SJCRH30 (cell line): ENCODE measurements at places on chromosomes 7 and 10. TPM values are rescaled to one million over a fixed set of nuclear protein-coding genes. Genes with fewer than 3 reads are reported as not detected.
A peak's percentile ranks its signal among the peaks of the same experiment; 100 is the strongest.

- no peak for DNase-seq
These were observed 120.0 kb downstream of the SGMS1 start for GRCh38 chr10:50503661-50504320.

DNA sequence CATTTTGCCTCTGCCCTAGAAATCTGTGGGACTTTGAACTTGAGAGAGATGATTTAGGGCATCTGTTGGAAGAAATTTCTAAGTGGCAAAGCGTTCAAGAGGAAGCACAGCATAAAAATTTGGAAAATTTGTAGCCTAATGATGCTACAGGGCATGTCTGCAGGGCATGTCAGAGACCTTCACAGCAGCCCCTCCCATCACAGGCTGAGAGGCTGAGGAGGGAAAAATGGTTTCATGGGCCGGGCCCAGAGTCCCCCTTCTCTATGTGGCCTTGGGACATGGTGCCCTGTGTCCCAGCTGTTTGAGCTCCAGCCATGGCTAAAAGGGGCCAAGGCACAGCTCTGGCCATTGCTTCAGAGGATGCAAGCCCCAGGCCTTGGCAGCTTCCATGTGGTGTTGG, 203.0 kb downstream of the STK31 start:
- no peak for DNase-seq

GRCh38 chr10:969473-970150, 18.6 kb upstream of the GTPBP4 start:
- no peak for DNase-seq

DNA sequence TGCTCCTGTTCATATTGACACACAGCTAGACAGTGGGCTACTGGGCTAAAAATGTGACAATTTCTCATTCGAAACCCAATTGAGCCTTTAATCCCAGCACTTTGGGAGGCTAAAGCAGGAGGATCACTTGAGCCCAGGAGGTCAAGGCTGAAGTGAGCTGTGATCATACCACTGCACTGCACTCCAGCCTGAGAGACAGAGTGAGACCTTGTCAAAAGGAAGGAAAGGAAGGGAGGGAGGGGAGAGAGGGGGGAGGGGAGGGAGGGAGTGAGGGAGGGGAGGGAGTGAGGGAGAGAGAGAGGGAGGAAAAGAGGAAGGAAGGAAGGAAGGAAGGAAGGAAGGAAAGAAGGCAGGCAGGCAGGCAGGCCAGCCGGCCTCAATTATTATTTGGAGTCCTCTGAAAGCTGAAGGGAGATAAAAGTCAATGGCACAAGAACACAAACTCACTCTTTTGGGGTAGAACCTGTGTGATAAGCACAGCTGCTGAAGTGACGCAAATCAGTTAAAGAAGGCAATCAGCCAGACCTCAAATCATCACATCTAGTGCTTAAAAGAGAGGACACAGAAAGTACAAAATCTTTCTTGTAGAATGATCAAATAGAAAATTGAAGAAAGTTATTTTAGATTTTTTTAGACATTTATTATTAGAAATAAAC, 98.1 kb downstream of the CCDC71L start:
- no peak for DNase-seq

DNA sequence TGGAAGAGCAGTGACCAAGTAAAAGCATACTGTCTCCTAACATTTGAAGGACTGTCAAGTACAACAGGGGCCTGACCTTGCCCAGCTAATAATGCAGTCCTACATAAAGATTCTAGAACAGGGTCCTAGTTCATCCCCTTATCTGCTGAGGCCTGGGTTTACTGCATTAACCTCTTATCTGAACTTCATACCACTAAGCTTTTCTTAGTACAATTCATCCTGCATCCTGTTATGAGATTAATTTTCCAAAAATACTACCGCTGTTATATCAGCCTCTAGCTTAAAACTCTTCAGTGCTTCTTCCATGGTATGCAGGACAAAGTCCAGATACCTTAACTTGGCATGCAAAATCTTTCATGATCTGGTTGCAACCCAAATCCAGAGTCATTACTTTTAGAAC, 72.5 kb downstream of the CHRM2 start:
- no peak for DNase-seq

- DNase-seq = no peak
These were observed 111.1 kb downstream of the ADAM12 start for GRCh38 chr10:126277181-126277580.

DNA sequence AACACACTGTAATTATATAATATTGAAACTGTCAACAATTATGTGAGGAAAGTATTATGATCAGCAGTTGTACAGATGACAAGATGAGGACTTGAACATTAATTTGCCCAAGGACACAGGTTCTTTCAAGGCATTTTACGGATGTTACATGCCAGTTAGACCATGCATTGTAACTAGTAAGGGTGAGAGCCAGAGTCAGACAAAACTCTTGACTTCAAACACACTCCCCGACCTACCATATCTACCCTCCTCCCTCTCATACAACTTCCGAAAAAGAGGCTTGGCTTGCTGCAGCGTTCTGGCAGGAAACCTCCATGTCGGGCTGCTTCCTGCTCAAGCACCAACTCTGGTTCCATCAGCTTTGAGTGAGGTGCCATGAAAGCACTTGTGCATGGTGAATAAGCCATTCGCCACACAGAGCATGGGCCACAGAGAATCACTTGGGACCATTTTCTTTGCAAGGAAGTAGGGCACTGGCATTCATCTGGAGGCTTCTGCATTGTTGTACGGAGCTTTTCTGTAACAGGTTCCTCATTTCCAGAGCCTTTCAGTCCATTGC, 53.2 kb downstream of the FOXI2 start:
- DNase-seq = no peak

- DNase-seq = no peak
These were observed 156.9 kb upstream of the ADCY1 start for GRCh38 chr7:45417268-45417667.

DNA sequence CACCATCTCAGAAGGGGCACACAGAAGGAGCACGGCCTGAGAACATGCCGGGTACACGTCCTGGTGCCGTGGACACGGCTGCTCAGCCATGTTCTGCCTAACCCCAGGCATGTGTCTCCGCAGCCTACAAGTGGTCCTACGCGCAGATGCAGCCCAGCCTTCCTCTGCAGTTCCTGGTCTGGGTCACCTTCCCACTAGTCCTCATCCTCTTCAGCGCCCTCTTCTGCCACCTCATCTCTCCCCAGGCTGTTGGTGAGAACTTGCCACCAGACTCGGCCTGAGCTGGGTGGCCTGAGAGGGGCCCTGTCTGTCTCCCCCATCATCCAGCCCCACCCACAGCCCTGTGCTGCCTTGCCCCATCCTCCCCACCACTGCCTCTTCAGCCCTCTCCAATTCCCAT, 5.3 kb downstream of the CLCN1 start:
- no peak for DNase-seq

DNA sequence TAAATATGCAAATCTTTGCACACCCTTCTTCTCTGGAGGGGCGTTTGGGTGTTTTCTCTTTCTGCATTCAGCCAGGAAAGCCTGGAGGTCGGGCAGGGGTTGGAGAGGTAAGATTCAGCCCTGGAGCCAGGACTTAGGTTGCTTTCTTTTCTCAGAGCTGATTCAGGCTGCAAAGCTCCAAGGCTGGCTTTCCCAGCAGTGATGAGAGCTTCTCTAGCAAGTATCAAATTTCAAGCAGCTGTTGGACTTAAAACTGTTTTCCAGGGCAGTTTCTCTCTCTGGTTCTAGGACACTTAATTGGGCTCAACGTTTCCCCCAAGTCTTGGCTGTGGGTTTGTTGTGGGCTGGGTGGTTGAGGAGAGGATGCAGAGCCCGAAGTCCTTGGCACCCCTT, 608 bp downstream of the AKR1B10 start:
- peak; percentile 86 for DNase-seq

DNA sequence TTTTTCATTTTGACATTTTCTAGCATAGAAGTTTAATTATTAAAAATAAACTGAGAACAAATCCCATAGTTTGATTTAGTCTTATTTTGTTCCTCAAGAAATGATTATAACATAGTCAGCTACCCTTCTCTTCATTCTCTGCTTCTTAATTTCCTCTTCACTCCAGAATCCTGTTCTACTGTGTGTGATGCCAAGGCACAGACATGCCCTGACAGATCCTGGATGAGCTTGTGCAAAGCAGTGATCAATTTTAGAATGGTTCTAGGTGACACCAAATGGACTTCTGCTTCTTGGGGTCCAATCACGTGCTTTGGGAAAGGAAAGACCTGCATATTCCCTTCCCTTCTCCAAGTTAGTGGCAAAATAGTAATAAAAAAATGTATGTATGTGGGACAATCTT, 665.6 kb downstream of the MAGI2 start:
- no peak for DNase-seq

- no peak for DNase-seq
These were observed 16.0 kb upstream of the ZNF33B start for GRCh38 chr10:42654419-42654818.

DNA sequence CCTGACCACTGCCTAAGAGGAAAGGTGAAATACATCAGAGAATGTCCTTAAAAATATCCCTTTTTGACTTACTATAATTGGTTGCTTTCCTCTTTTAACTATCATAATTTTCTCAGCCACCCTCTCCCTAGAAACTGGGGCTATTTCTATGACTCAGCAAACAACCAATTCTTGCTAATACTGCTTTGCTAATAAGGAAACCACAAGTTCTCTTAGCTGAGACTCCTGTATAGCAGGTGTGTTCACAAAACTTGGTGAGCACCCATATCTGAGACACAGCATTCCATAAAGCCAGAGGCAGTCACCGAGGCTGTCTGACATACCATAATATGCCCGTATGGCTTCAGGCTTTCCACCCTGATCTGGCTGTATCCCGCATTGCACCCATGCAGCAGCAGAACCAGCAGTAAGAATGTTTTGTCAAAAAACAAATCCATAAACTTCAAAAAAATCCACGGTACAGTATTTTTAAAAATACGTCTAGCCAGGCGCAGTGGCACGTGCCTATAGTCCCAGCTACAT, 191.7 kb upstream of the C7orf33 start:
- no peak for DNase-seq

DNA sequence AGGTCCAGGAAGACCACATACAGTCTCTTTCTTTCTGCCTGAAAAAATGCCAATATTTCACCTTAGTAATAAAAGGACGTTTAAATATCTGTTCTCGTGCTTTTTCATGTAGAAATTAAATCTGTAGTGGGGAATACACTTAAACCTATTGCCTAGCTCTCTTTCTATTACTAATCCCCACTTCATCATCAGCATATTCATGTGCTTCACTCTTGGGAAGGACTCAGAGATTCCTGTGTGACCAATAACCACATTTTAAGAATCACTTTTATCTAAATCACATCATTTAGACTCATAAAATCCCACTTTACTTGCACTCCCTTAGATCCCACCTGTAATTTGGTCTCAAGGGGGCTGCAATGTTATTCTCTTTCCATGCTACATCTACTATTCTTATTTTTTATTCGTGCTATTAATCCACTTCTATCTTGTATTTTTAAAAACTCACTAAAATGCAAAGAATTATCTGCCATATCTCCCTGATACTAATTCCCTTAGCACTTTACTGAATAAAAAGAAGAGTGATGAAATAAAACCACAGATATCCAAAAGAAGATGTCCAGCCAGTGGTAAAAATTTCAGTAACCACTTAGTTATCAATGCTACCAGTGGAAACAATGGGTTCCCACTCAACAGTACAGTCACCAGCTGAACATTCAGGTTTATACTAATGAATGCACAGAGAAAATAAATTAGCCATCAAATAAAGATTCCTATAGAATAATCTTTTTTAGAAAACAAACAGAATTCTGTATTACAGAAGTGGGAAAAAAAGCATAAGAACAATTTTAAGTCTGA, 102.1 kb downstream of the PPP1R17 start:
- no peak for DNase-seq

DNA sequence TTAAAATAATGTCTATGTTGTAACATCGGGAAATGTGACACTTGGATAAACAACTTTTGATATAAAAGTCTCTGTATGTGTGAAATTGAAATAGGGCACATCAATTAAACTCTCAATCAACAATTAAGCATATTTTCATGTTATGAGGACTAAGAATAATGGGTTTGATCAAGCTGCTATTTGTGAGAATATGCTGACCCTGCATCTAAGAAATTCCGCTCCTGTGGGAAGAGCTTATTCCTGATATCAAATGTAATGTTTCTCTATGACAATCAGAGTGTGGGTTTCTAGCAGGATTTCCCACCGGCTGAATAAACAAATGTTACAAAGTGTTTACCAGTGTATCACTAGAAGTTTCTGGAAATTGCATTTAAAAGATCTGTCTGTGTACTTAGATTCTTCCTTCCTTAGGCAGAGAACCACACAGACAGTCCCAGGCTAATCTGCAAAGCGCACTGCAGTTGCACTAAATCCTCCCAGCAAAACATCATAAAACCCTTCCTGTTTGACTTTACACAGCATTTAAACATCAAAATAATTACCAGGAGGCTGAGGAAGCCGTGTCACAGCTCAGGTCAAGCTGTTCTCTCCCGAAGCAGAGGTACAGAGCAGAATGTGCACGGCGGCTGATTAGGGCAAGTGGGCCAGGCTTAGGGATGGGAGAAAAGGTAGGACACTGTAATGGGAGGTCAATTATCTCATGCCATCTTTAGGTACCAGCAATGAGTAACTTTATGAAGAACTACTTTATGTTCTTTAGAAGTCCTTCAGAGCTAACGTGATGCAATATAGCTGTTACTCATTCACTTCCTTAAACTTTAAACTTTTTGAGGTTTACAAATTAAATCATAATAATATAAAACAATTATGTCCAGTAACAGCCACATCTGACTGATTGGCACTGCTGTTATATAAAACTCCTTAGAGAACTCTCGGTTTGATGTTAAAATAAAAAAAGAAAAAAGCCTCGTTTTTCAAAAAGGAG, 109.1 kb upstream of the CTTNBP2 start:
- DNase-seq = no peak

GRCh38 chr7:44539669-44540506, 1.2 kb downstream of the NPC1L1 start:
- no peak for DNase-seq

- no peak for DNase-seq
These were observed 12.5 kb upstream of the DAGLB start for GRCh38 chr7:6460303-6460702.

GRCh38 chr7:6165521-6166320, 106.7 kb downstream of the CYTH3 start:
- no peak for DNase-seq

Gene TMEM139
- 0.97 and 2.5 TPM in 2 replicates for total RNA-seq

Gene OR2A1
- total RNA-seq = not detected in 2 replicates

Gene CFAP58
- 0.08 TPM in 1 of 2 replicates, not detected in the other for total RNA-seq

Gene CNNM1
- not detected in 2 replicates for total RNA-seq

Gene ADRB1
- 0.12 and 0.13 TPM in 2 replicates for total RNA-seq

Gene SPOCK2
- 14.3 and 15.5 TPM in 2 replicates for total RNA-seq

Gene ADK
- total RNA-seq = 42.7 and 48.6 TPM in 2 replicates

Gene ZNF488
- 2.6 and 2.7 TPM in 2 replicates for total RNA-seq

Gene EVX1
- total RNA-seq = not detected in 2 replicates
